ENCODE measurements at places on chromosomes 6 and 20.
A peak's percentile ranks its signal among the peaks of the same experiment; 100 is the strongest.

DNA sequence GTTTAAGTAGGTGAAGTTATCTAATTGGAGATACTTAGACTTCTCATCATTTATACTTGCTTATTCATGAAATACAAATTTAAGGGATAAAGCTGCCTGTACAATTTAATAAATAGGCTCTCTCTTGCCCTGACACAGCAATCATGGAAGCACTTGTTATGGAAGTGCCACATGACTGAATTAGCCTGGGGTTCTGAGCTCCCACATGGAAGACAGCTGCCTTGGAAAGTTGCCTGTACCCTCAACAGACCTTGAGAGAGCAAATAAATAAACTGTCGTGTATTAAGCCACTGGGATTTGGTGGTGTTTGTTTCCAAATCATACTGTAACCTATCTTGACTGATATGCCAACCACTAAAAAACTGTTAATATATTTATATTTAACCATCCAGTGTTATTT is 87.0 kb upstream of the RSPO3 start:
- no peak for DNase-seq

- no peak for DNase-seq
Observed at GRCh38 chr20:14711652-14712051, 374.2 kb upstream of the FLRT3 start.

DNA sequence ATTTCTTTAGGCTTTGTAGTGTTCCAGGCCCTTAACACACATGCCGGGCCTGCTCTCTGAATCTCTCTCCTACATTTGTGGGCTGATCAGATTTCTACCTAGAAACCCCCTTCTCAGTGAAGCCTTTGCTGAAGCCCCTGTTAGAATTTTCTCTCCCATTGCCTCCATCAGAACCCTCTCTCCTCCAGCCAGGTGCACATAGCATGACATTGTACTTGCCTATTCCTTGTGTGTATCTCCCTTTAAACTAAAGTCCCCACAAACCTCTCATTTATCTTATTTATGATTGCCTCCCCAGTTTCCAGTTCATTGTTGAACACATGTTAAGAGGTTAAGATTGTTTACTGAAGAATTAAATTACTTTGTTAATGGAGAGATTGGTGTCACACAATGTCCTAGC is 325.5 kb upstream of the CITED2 start:
- no peak for DNase-seq

DNA sequence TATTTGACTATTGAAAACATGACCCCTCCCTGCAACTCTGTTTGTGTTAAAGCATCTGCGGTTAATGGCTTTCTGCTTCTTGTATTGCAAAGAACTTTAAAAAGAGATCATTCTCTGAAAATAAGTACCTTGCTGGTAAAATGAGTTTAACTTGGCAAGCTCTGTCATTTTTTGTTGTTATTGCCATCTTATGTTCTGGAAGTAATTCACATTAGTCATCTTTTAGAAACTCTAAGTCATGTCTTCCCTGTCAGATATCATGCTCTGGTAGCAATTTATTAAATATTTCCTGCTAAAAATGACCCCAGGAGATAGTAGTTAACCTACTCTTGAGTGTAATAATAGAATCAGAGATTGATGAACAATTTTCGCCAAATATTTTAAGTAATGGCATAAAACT is 890.6 kb downstream of the KIF16B start:
- no peak for DNase-seq

- DNase-seq: no peak
Observed at GRCh38 chr20:58633161-58634053, 17.7 kb upstream of the STX16 start.

- no peak for DNase-seq
Observed at GRCh38 chr20:58512808-58513552, 2.2 kb downstream of the APCDD1L start.

DNA sequence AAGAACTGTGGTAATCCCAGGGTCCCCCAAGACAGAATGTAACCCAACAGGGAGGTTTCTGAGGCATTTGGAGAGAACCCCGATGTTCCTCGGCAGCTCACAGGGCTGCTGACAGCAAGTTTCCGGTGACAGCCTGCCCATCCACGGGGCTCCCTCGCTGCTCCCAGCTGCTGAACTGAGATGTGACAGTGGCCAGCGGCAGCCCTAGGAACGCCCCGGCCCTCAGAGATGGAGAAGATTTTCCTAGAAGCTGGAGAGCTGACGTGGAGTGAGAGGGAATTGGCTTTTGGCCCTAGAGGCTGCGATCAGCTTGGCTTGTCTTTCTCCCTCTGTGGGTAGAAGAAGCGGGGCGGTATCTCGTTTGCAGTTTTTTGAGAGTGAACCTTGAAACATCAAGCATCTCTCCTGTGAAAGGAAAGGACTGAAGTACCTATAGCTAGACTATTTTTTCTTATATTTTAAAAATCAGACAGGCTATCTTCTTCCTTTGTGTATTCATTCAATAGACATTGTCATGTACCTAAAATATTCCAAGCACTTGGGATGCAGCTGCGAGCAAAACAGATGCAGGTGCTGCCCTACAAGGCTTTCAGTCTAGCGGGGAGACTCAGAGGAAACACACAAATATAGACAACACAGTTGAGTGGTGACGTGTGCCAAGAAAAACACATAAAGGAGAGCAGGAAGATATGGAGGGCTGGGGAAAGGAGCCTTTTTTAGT is 28.4 kb upstream of the NFATC2 start:
- no peak for DNase-seq

DNA sequence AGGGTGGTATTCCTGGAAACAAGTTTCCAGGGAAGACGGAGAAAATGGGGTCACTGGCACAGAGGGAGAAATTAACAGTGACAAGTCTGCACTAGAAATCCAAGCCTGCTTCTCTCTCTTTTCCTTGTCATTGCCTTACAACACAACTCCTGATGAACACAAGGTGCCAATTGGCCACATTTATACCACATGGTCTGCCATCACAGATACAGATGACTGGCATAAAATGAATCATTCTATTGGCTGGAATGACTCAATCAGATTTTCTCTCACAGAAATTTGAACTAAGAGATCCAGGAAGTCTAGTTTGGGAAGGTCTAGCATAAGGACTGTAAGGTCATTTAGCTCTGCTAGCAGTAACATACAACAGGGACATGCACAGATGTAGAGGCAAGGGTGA is 190.3 kb downstream of the LINC00237 start:
- DNase-seq: no peak

DNA sequence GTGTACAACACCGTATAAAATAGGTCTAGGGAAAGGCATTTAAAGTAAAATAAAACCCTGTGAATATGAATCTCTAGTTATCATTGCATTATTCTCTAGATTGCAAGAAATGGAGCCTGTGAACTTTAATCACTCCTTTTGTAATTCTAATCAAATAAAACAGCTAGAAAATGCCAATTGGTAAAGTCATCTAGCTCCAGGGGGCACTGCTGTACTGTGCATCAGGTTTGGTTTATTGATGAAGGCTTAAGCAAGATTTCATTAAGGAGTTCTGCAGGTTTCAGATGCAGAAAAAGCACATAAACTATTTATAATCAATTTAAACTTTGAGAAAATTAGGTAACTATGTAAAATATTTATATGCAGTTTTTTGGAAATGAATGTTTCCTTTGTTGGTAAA is 645.0 kb downstream of the PHF3 start:
- DNase-seq: no peak

DNA sequence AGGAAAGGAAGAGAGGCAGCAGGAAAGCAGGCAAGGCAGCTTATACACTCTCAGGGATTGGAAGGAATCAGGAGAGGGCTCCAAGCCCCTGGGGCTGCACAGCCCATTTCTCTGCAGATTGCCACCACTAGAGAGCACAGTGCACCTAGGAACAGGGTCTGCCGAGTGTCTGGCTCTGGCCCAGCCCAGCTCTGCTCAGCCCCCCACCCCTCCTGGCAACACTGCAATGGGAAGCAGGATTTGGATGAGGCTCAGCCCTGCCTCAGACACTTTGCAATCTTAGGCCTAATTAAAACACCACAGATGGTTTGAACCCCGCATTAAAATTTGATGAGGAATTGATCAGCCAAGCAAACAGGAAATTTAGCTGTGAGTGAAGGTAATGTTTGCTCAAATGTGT is 252.7 kb downstream of the DHX35 start:
- DNase-seq: no peak

GRCh38 chr20:24096864-24097450 is 108.4 kb upstream of the GGTLC1 start:
- no peak for DNase-seq

GRCh38 chr6:132760256-132760655 is 2.6 kb upstream of the VNN2 start:
- no peak for DNase-seq

GRCh38 chr6:88922775-88923548 is 40.5 kb downstream of the RNGTT start:
- no peak for DNase-seq

DNA sequence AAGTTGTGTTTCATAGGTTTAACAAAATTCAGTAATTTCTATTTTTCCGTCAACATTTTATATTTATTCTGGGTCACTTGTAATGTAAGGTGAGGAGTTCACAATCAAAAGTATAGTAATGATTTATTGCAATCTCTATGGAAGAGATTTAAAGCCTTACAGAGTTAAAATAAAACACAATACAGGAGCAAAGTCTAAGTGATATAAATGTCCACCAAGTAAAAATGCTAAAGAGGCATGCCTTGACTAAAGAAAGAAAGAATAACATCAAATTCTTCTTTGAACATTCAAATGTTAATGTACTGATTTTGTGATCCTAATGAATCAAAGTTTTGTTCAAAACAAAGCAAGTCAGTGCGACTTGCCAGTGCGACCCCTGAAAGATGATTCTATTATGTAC is 61.5 kb downstream of the REPS1 start:
- DNase-seq: no peak

DNA sequence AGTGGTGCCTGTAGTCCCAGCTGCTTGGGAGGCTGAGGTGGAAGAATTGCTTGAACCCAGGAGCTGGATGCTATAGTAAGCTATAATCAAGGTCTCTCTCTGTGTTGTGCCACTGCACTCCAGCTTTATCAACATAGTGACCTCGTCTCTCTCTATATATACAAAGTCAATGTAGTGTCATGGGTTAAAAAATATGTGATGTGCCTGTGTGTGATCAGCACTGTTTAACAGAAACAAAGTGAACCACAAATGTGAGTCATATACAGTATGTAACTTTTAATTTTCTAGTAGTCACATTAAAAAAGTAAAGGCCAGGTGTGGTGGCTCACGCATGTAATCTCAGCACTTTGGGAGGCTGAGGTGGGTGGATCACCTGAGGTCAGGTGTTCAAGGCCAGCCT is 85.3 kb upstream of the RNF24 start:
- no peak for DNase-seq

GRCh38 chr6:73514746-73515110 is 6.1 kb downstream of the EEF1A1 start:
- no peak for DNase-seq

DNA sequence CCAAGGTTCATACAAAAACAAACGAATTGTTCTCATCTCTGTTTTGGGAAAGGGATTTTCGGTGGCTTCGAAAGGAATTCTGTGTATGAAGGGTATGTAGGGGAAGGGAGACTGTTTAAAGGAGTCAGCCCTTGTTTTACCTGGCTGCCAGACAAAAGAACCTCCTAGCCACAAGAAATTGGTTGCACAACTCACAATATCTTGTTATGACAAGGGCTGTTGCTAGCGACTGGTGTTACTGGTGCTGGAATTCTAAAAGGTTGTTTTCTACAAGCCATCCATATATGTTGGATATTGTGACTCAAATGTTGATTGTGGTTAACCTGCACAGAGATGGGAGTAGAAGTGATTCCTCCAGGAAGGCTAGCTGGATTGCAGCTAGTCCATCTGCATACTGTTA is 34.6 kb upstream of the CITED2 start:
- DNase-seq: peak; percentile 88

DNA sequence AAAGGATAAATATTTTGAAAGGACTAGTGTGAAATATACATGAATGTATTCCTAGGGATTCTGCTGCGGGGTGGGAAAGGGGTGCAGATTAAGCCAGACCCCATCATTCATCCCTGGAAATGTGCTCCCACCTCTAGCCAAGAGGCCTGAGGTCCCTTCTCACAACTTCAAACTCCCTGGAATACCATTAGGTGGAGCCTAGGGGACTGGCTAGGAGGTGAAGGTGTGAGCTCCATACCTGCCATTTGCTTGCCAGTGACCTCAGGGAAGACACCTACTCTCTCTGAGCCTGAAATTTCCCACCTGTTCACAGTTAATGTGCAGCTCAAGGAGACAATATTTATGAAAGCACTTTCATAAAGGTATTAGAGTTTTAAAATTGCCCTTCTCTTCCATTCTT is 4.7 kb upstream of the CCN2 start:
- DNase-seq: no peak

DNA sequence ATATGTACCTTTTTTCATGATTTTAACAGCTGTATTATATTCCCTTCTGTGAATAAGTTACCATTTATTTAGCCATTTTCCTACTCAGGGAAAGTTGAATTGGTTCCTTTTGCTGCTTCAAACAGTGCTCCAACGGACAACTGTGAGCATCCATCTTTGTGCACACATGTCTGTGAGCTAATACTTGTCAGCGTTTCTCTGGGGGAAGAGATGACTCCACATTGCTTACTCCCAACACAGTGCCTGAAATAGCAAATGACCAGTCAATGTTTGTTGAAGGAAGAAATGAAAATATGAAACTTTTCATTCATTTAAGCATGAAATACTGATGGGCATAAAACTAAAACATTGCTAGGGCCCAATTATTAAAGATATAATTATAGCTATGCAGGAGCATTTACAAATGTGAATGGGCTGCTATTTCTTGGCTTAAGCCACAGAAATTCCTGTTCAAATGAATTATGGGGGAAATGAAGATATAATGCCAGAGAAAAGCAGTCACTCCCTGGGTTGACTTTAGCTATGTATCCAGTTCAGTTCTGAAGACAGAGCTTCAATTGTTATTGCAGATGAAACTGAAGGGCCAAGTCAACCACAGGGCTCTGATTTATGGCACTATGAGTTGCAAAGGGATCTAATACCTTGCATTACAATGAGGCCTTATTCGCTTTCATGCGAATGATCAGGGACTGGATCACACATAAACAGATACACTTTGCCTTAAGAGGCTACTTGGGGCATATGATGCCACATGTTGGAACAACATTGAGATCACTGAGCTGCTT is 47.4 kb upstream of the FOXC1 start:
- no peak for DNase-seq

- no peak for DNase-seq
Observed at GRCh38 chr6:157265186-157265585, 58.1 kb downstream of the TMEM242 start.

DNA sequence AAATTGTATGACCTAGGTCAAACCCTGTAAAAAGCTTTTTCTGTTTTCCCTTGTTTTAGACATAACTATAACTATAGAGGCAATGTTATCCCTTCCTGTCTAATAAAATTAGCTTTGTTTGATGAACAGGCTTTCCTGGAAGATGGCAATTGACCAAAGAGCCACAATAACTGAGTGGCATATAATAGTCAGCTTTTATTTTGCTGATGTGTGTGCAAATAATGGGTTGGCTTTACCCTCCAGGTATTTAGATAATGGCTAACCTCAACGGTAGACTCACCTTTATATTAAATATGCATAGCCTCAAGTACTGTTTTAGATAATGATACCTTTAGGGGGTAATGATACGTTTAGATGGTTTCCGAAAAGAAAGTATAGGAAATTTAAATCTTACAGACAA is 15.0 kb downstream of the TBXT start:
- DNase-seq: no peak
